ENCODE measurements at places on chromosomes 3 and 15.

DNA sequence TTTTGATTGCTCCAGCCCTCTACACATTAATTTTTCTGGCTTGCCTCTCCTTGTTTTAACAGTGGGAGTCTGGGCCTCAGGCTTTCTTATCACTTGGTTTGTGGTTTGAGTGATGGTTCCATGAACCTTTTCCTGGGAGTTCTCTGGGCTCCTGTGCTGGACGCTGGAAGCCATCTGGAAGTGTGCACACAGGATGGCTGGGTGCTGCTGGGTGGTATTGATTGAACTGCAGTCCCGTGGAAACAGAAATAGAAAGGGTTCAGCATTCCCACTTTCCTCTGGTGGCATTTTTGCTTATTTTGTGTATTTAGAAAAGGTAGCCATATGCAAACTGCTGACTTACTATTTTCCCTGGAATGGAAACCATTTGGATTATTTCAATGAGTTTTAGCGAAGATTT is 25.6 kb downstream of the MITF start:
- DNase-seq: no peak

DNA sequence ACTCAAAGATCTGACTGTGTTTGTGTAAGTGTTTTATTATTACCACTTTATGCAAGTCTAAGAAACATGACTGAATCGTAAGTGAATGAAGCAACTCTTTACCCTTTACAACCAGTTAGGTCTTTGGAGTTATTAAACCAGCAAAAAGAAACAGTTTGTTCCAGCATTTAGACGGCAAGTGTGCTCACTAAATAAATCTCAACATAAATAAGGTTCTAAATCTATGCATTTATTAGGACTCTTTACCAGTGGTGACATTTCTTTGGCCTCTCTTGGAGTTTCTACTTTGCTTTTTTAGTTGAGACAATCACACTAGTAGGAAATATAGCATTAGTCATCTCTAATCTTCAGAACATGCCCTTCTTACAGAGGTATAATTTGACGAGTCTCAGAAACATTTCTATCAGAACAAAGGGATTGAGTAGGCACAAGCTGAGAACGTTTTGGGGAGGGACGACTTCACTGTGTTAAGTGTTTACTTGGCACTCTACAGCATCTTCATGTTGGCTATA is 739.9 kb upstream of the NR2F2 start:
- DNase-seq: no peak

DNA sequence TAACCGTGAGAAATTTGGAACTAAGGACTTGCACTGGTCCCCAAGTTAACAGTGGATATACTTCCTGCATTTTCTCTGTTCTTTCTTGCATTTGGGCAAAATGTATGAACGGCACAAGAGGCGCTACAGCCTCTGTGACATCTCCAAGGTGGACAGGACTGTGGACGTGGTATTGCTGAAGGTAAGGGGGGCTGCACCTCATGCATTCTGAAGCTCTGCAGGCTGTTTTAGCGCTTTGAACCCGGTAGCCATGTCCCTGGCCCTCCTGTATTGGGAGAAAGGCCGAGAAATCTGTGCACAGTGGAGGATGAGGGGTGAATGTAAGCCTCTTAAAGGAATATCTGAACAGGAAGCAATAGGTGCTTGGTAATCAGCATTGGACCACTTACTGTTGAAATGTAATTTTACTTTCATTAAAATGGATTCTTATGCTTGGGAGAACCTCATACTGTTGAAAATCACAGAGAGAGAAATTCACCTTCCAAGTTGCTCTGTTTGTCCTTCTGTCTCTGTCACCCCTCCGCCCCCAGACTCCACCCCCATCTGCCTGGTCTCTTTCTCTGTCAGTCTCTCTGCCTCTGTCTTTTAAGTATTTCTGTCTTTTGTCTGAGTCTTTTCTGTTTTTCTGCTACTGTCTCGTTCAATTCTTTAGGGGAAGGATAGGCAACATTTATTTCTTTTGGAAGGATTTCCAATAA is 174.6 kb downstream of the KLHL25 start:
- no peak for DNase-seq

DNA sequence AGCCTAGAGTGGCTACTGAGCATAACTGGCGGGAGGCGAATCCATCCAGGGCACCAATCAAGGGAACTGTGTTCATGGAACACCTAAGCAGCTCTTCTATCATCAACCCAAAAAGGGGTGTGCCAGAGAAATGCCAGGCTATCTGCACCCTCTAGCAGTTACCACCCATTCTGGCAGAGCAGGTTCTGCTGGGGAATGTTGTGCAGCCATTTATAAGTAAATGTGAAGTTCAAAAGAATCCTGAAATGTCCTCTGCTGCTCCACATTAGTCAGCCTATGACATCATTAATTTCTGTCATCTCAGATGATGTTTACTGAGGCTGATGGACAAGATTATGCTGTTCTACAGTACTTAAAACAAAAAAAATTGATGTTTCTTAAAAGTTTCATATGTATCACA is 7.7 kb downstream of the SKIC8 start:
- DNase-seq: no peak

- no peak for DNase-seq
Observed at GRCh38 chr15:65081758-65082157, 5.2 kb downstream of the KBTBD13 start.

- peak; percentile 87 for DNase-seq
Observed at GRCh38 chr15:78944669-78945407, at the start of gene CTSH. TSS of gene CTSH (minus strand) at chr15:78945046. CDS start at chr15:78944981, 65 bp downstream.

- DNase-seq: no peak
Observed at GRCh38 chr15:29727871-29728270, 94.4 kb downstream of the TJP1 start.

GRCh38 chr3:158465074-158465473 is 105.9 kb upstream of the MLF1 start:
- DNase-seq: no peak

GRCh38 chr3:62665627-62666437 is 209.4 kb downstream of the CADPS start:
- DNase-seq: peak; percentile 48

DNA sequence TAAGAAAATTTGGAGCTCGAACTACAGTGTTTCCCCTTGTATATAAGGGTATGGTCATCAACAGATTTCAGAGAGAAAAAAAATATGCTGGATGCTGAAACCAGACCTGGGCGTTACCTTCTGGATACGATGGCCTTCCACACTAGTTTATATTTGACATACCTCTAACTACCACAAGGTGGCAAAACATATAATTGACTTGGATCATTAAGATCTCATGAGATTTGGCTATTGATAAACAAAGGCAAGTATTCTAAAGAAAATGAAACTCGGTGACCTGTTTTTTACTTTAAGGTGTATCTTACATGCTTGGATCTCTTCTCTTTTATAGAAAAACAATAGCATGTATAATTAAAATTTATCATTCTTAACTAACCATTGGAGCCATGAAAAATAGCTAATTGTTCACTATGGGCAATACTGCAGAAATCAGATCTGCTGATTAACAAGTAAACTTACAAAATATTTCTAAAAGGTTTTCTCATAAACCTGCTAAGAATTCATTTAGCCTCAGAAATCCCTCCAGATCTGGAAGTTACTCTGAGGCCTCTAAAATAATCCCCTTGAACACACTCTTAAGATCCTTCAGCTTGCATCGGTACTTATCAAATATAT is 300.6 kb upstream of the KCNH8 start:
- peak; percentile 4 for DNase-seq

DNA sequence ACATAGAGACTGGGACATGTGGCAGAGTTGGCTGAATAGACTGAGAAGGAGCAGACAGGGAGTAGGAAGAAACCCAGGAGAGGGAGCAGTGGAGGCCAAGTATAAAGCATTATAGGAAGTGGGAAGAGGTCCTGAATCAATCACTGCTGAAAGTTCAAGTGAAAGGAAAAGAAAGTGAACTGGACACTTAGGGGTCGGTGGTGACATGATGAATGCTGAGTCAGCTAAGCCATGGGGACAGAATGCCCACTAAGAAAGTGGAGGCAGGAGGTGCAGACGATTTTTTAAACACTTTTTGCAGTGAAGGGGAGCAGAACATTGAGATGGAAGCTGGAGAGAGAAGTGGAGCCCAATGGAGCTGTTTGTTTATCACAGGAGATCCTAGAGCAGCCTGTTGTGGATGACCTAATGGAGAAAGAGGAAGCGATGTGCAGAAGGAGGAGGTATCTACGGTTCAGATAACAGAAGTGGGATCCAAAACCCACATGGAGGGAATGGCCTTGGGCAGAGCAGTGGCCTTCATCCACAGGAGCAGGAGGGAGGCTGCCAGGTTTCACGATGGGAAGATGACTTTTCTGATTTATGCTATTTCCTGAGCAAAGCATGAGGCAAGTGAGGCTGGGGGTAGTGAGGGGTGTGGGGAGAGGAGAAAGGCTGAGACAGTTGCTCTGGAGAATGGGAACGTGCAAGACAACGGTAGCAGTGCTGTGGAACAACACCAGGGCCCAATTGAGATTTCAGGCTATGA is 208.2 kb downstream of the RPLP1 start:
- no peak for DNase-seq

GRCh38 chr3:133540896-133541674 is 32.4 kb upstream of the CDV3 start:
- DNase-seq: no peak

GRCh38 chr3:38360345-38360744 is 13.8 kb downstream of the XYLB start:
- DNase-seq: no peak

- no peak for DNase-seq
Observed at GRCh38 chr15:59595434-59595915, 16.1 kb upstream of the GCNT3 start.

DNA sequence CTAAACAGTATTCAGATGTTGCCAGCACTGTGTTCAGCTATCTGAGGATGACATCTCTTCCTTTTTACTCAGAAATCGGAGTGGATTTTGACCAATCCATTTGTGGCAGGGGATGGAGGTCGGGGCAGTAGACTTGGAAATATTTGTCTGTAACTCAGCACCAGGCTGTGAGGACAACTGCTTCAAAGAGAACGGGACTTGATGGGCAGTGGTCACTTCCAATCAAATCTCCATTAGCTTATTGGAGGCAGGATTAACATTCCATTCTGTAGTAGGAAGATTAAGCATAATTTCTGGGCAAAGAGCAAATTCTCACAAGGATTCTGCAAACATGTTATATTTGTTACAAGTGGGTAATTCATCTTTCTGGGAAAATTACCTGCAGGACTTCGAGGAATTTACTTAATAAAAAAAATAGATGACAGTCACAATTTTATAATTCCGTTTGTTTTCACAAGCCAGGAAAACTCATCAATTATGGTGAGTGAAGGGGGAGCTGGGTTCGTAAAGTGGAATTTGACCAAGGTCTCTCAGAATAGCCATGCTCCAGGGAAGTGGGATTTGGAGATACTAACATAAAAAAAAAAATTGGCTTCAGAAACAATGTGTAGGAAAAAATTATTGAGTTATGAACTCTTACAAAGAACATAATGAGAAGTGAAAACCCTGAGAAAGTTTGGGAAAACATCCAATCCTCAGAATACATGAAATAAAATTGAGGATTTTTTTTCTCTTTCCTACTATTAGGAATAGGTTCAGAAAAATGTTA is 18.1 kb downstream of the CRABP1 start:
- no peak for DNase-seq

- no peak for DNase-seq
Observed at GRCh38 chr3:174498638-174499037, 360.5 kb upstream of the NAALADL2 start.

DNA sequence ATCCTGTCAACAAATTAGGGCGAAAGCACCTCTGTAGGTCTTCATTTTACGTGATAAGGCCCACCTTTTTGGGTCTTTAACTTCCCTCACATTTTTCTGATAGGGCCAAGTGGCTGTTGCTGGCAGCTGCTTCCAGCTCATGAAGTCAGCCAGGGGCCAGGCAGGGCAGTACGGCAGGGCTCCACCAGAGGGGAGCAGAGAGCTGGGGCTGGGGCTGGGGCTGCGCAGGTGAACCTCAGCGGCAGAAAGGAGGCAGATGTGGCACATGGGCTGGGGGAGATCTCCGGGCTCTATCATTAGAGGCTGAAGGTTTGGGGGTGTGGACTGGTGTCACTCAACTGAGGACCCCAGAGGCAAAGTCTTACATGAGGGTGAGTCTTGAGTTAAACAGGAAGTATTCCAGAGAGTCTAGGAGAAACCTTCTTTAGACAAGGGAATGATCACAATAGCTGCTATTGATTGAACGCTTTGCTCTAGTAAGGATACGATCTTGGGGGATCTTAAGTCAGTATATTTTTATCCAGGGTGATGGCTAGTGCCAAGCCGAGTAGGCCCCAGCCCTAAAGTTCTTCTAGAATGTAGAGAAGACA is 62.8 kb upstream of the MEX3B start:
- DNase-seq: peak; percentile 61

DNA sequence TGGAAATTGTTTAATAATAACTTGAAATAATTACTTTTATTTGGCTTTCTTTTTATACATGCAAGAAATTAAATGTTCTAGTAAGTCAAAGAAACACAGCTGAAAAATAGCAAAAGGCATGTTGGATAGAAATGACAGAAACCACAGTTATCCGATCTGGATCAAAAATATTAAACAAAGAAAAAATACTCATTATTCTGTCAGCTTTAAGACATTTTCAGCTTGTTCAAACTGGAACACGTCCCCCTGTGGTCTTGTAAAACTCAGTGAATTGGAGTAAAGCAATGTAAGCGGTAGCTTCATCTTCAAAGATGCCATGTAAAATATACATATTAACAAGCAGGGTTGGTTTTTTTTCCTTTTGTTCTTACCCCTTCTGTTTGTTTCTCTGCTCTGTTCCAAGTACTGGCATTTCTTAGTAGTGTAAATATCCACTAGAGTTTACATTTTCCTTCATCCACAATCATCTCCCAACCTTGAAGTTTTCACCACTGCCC is 223.4 kb downstream of the IGSF11 start:
- DNase-seq: no peak

GRCh38 chr3:188822411-188822810 is 349.4 kb upstream of the TPRG1 start:
- DNase-seq: no peak

DNA sequence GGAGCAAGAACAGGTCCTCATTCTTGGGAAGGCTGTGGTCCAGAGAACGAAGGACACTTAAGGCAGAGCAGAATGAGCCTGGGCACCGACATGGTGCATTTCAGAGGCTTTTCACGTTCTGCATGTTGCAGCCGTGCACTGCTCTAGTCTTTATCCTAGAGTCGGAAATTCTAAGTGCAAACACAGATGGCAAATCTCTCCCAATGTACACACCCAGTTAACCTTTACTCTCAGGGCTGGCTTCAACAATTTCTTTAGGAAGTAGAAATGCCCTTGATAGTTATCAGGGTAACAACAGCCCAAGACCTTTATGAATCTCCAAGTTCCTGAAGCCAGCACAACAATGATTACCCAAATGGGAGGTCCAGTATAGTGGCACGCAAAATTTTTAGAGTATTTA is 39.1 kb upstream of the LRTM1 start:
- no peak for DNase-seq

- DNase-seq: no peak
Observed at GRCh38 chr3:183635107-183635430, 354 bp upstream of the KLHL24 start.

DNA sequence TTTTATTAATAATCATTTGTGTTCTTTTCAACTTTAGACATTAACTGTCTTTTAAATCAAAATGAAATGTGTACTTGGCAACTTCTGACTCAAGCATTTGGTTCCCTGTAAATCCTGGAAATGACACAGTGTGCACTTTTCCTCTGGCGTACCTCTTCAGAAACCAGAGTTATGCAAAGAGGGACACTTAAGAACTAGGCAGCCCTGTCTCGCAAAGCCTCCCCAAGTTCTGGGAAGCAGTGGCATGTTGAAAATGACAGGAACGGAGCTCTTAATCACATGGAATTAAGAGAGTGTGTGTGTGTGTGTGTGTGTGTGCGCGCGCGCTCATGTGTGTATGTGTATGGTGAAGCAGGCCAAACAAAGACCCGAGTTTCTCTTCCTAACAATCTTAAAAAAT is 707.4 kb downstream of the MECOM start:
- DNase-seq: no peak

All from erythroblast (primary cell).